ENCODE measurements at places on chromosomes 6 and 20.
A peak's percentile ranks its signal among the peaks of the same experiment; 100 is the strongest.

DNA sequence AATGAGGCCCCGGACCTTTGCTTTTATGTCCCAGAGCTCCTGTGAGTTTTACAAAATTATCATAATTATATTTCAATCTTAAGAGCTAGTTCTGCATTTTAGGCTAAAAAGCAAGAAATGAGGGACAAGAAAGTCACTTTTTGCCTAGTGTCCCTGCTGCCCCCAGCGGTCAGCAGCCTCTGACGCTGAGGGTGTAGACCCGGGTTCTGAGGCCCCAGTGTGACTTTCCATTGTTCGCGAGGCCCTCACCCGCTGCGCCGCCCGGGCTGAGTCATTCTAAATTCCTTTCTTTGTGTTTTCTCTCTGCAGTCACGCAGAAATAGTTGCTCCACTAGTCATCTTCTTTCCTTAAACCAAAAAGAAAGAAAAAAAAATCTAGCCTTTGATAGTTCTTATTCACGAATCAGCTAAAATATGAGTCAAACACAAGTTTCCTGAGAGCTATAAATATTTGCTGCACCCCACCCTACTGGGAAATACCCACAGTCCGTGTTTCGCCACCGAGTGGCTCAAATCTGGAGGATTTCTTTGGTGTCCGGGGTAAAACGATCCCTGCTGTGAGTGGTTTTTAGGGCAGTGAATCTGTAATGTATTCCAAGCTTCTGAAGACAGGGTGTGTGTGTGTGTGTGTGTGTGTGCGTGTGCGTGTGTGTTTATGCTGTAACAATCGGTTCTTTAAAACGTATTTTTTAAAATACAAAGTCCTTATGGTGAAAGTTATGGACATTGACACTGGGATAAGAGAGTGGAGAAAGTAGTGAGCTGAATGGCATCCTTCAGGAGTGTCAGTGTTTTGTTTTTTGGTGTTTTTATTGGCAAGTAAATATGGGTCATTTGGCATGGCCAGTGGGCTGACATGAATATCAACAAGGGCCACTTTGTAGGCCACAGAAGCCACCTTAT, 59.7 kb upstream of the EEF1A1 start:
- no peak for DNase-seq

DNA sequence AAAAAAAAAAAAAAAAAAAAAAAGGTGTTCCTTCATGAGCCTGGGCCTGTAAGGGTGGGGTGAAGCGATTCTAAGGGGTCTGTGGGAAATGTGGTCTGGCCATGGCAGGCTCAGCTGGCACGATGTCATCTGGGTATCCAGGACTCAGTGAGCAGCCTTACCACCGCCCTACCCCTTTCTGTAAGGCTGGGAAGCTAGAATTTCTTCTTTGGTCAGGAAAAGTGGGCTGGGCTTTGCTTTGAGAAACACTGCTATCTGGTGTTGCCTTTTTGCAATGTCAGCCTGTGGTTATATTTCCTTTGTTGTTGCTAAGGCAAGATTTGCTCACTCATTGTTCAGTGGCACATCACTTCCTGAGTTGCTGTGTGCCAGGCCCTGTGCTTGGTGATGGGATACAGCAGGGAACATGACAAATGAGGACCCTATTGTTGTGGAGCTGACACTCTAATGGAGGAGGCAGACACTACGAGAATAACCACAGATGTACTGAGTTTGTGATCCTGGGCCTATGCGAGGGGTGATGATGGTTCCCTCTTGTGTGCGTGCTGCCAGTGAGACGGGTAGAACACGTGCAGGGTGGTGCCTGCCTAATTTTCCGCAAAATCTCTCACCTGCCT, 45.9 kb upstream of the ZNFX1 start:
- DNase-seq = peak; percentile 5

GRCh38 chr6:16148498-16148897, 19.6 kb downstream of the MYLIP start:
- DNase-seq = no peak

DNA sequence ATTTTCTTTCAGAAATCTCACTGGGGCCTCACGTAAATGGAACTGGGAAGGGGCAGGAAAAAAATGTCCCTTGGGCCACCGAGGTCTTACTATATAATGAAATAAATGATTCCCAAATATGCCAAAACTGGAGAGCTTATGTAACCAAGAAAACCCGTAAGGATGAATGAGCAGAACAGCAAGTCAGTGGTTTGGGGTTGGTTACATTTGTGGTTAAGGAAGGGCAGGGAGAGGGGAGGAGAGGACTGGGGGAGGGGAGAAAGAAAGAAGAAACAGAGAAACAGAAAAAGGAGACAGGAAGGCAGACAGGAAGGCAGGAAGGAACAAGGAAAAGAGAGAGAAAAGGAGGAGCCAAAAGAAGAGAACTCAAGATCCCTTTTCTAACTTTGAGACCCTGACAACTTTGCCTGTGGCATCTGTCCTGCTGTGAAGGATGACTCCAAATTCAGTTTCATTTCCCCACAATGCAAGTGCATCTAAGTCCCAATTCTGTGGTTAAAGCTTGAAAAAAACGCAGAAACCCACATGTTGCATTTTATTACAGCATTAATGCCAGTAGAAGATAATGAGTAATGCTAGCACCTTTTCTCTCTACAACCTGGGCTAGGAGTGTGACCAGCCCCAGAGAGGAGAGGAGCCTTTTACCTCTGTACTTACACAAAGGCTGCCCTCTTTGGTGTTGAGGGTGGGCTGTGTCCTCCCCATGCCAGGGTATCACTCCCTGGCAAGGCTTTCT, 10.8 kb upstream of the ARMC2 start:
- no peak for DNase-seq

DNA sequence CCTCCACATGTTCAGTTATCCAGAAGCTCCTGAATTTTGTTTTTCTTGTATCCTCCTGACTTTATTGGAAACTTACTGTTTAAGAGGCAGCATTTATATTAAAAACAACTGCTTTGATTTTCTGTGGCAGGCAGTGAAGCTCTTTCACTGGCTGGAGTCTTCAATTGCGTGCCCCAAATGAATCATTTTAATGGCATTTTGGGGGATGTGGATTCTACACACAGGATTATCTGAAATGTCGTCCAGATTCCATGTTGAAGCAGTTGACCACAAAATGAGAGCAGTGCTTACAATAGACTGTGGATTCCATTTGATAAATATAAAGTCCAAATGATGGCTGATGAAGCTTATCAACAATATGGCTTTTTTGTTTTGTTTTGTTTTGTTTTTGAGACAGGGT, 41.0 kb upstream of the HIVEP1 start:
- no peak for DNase-seq

- no peak for DNase-seq
These were observed 17.0 kb downstream of the GSS start for GRCh38 chr20:34938466-34939163.

GRCh38 chr6:139409026-139409425, 34.6 kb upstream of the CITED2 start:
- DNase-seq = no peak

DNA sequence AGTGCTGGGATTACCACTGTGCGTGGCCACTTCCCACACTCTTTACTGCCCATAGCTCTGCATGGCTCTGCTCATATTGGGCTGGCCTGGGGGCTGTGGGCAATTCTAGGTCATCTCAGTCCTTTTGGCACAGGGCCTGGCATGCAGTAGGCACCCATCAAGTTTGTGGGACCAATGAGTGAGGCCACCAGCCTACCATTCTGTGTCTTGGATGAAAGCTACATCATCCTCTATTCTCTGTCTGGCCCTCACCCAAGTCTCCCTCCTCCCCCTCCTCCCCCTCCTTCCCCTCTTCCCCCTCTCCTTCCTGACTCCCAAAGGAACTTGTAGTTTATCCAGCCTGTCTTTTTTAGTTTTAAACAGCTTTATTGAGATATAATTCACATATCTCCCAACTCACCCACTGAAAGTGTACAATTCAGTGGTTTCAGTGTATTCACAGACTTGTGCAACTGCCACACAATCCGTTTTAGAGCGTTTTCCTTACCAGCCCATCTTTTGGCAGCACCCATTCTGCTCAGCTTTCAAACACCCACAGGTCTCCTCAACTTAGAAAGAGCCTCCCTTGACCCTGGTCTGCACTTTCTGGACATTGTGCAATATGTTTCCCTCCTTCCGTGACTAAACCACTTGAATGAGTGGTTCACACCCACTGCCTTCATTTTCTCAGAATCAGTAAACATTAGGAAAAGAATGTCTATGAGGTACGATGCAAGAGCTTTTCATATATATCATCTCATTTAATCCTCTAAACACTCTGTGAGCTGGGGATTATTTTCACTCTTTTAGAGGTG, 21.5 kb upstream of the MRPS18A start:
- no peak for DNase-seq

DNA sequence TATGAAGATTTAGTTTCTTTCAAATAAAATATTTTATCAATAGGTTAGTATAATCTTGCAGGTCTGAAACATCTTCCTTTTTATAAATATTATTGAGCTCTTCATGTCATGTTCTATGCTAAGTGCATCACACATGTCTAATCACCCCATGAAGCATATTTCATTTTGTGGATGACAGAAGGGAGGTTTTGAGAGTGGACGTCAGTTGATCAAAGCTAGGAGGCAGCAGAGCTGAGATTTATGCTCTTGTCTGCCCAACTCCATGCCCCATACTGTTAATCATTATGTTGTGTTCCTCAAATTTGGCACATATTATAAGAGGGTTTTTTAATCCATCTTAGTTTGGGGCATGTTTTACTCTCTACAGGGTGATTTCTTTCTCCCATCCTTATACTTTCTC, 22.7 kb downstream of the DSE start:
- DNase-seq = no peak

DNA sequence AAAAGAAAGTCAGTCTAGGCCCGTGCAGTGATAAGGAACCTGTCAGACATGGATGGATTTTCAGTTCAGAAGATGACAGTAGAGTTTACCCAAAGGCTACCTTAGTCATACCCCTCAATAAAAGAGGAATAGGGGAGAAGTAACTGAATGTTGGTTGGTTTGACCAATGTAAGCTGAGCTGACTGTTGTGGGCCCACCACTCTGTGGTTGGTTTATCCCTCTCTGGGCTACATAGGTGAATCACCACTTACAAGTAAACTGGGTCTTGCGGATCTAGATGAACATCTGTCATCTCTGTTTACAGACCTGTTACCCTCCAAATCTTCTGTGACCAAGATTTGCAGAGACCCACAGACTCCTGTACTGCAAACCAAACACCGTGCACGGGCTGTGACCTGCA, 37.2 kb upstream of the MYLK2 start:
- no peak for DNase-seq

DNA sequence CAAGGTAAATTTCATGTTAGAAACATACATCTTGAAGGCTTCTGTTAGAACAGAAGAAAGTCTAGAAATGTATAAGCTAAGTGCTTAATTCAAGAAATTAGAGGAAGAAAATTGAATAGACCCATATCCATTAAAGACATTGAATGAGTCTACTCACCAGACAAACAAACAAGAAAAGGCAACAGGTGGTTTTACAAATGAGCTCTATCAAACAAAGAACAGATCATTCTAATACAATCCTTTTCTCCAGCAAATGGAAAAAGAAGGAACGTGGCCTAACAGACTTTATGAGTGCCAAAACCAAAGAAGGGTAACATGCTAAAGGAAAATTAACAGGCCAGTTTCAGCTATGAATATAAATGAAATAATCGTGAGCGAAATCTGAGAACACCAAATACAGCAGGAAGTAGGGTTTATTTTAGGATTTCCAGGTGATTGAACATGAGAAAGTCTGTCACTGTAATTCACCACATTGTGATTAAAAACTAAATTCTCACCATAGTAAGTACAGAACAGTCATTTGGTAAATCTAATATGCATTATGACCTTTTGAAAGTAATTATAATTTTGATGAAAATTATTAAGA, 22.6 kb downstream of the MTHFD1L start:
- no peak for DNase-seq

DNA sequence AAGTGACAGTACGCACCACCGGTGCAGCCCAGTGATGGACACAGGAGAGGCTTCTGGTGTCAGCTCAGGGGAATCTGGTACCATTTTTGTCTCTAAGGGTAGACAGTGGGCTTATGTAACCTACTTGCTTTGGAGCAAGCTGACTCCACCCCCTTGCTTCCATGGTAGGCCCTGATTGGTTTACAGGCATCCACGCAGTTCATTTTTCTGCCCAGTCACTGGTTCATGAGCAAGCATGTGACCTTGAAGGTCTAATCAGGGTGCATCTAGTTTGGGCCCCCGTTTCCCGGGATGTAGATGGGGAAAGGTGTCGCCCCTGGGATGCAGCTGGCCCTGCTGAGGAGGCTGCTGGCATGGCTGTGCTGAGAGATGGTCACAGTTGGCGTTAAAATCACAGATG, 244.8 kb upstream of the KCNG1 start:
- DNase-seq = no peak

DNA sequence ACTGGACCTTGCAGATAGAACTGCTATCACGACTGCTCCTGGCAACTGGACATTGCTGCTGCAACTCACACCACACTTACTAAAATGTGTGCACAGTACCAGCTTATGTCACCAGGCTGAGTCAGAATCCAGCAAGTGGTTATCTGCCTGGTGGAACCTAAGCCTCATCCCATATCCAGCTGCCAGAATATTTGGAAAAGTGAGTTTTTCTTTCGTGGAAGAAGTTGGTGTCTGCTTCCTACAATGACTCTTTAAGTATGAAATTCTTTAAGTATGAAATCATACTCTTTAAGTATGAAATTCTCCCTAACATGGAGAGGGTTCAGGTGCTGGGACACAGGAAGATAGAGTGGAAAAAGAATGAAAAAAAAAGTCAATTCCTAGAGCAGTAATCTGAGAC, 16.4 kb upstream of the POLR1H start:
- DNase-seq = no peak

- no peak for DNase-seq
These were observed 279.7 kb downstream of the KIF16B start for GRCh38 chr20:16293590-16293989.

DNA sequence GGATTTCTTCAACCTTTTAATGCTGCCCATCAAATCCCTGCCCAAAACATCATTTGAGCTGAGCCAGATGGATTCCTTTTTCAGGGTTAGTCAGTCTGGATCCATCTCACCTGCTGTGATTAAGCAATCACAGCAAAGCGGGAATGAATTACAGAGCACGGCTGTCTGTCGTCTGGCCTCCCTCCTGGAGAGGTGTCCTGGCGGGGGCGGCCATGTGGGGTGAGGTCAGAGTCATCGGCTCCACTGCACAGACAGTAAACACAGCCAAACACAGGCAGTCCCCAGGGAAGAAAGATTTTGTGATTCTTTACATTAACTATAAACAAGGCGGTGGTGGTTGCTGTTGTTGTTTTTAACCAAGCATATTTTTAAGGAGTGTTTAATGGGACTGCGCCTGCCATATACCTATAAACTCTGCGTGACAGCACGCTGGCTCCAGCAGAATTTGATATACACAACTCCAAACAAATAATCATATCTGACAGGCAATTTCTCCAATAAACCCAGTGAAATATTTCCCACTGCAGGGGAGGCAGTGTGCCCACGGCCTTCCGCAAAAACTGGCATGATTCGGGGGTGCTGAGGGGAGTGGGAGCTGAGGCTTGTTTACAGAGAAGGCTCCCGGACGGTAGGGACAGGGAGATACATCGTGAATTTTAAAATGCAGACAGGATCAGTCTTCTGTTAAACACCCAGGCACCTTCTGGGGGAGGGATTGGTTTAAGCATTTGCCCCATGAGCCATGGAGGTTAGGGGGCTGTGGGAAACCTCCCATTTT, 232.0 kb upstream of the PMEPA1 start:
- no peak for DNase-seq

- DNase-seq = no peak
These were observed 236.8 kb upstream of the RREB1 start for GRCh38 chr6:6870921-6871320.
